ENCODE measurements at places on chromosomes 5 and 9.

GRCh38 chr5:140553657-140554056 lies 3.6 kb downstream of the SRA1 start:
- DNase-seq: no peak

DNA sequence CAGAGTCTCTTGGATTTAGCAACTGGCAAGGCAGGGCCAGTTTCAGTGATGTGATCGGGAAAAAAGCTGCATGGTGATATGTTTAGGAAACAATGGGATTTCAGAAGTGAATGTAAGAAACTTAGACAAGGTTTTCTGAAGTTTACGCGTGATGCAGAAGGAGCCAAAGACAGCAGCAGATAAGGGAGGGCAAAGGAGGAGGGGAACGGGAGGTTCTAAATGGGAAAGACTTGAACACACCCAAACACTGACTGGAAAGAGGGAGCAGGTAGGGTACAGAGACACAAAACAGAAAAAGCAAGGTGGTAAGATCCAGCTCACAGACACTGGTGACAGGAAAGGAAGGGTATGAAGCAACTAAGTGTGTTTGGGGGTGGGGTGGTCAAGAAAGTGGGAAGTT lies 115.4 kb downstream of the EPB41L4A start:
- no peak for DNase-seq

GRCh38 chr5:138180183-138180782 lies 1.4 kb downstream of the KIF20A start:
- DNase-seq: peak; percentile 78

DNA sequence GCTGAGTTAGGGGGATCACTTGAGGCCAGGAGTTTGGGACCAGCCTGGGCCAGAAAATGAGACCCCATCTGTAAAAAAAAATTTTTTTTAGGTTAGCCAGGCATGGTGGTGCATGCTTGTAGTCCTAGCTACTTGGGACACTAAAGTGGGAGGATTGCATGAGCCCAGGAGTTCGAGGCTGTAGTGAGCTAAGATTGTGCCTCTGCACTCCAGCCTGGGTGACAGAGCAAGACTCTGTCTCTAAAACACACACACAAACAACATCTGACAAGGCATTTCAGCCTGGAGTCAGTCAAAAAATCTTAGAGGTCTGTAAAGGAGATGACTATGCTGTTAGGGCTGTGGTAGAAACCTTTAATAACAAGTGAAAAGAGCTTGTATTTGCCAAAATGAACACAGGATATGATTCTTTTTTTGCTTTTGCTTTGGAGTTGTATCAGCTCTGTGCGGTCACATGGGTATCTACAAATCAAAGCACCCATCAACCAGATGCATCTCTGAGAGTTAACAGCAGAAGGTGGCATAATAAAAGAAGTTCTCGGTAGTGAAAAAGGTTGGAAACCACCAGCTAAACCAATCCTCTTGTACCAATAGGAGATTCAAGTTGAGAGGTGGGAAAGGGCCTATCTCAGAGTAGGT lies 3.6 kb upstream of the PSMD5 start:
- no peak for DNase-seq

DNA sequence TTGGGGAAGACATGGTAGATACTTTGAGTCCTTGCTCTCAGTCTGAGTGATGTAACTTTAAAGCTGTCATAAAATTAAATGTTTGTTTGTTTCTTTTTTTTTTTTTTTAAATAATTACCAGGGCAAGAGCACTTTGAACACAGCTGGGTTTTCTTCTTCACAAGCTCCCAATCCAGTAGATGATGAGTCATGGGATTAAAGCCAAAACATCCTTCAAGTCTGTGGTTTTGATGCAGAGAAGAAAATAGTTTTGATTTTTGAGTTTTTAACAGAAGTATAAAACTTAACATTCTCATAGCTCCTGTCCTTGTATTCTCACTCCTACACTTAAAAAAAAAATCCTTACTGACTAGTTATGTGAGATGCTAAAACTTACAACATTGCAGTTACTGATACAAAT lies 34.8 kb upstream of the IL31RA start:
- DNase-seq: no peak

DNA sequence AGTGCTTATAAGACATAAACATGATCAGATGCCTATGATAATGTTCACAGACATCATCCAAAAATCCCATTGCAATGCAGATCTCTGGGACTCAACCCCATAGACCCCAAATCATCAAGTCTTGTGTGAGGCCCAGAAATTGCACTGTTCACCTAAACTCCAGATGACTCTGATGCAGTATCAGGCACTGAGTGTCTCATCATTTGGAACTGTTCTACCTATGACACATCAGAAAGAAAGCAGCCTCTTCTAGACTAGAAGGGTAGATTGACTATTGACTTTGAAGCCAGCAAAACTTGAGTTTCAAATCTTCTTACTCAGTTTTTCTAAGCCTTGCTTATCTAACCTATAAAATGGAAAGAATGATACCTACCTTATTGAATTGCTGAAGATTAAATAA lies 58.7 kb upstream of the PAPPA start:
- no peak for DNase-seq

DNA sequence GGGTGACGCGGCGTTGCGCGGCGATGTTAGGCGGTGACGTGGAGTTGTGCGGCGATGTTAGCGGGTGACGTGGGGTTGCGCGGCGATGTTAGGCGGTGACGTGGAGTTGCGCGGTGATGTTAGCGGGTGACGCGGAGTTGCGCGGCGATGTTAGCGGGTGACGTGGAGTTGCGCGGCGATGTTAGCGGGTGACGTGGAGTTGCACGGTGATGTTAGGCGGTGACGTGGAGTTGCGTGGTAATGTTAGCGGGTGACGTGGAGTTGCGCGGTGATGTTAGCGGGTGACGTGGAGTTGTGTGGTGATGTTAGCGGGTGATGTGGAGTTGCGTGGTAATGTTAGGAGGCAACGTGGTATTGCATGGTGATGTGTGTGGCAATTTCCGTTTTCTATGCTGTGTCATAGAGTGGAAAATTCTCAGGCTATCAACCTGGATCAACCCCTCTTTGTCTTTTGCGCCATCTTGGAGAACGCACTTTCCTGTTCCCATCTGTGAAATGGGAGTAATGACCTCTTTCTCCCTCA lies 76.0 kb downstream of the ANKRD33B start:
- no peak for DNase-seq

- no peak for DNase-seq
Measured at GRCh38 chr5:9316733-9317132, 229.1 kb downstream of the SEMA5A start.

- DNase-seq: peak; percentile 32
Measured at GRCh38 chr9:71769175-71770161, 1.2 kb upstream of the CEMIP2 start.

GRCh38 chr5:133873449-133873848 lies 95.0 kb downstream of the C5orf15 start:
- DNase-seq: no peak

Measured in NCI-H460 (cell line).